ENCODE measurements at places on chromosomes 3 and 15. TPM values are rescaled to one million over a fixed set of nuclear protein-coding genes. Genes with fewer than 3 reads are reported as not detected.

- H3K4me3 ChIP-seq, result no peak overlapping the region
- peaks cover 33% of the 10 kb centered on the region for H3K4me1 ChIP-seq
- H3K27ac ChIP-seq, result no peak overlapping the region
- H3K36me3 ChIP-seq, result no peaks in the 10 kb centered on the region
- DNase-seq, result peak; percentile 82
Observed at GRCh38 chr15:70259028-70259424, 161.3 kb upstream of the TLE3 start.

GRCh38 chr3:4326868-4327267 lies 23.7 kb downstream of the SETMAR start:
- no peak overlapping the region for H3K4me3 ChIP-seq
- H3K27me3 ChIP-seq, result no peaks in the 10 kb centered on the region
- no peaks in the 10 kb centered on the region for H3K36me3 ChIP-seq
- no peak for DNase-seq
- H3K27ac ChIP-seq, result no peak overlapping the region

GRCh38 chr15:80159811-80160569 lies 7.2 kb downstream of the FAH start:
- H3K4me1 ChIP-seq, result peaks cover 28% of the 10 kb centered on the region
- H3K27me3 ChIP-seq, result no peaks in the 10 kb centered on the region
- H3K4me3 ChIP-seq, result no peak overlapping the region
- H3K36me3 ChIP-seq, result peaks cover 16% of the 10 kb centered on the region
- no peak for DNase-seq

DNA sequence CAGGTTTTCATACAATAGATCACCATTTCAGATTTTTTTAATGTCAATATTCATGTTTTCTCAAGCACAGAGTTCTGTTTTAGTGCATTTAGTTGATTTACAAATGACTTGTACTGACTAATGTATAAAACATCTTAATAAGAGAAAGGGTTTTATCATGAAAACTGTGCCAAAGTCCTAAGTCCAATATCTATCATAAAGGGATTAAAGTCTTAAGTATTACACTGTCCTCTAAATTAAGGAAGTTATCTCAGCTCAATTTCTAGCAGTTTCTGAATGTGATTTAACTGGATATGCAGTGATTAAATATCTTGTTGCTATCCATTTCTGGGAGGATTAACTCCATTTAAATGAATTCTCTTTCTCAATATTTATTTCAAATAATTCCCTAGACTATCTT lies 381.1 kb upstream of the CNTN4 start:
- no peaks in the 10 kb centered on the region for H3K36me3 ChIP-seq
- no peak overlapping the region for H3K4me3 ChIP-seq
- DNase-seq, result no peak
- no peak overlapping the region for H3K27ac ChIP-seq
- no peaks in the 10 kb centered on the region for H3K4me1 ChIP-seq
- no peaks in the 10 kb centered on the region for H3K27me3 ChIP-seq

DNA sequence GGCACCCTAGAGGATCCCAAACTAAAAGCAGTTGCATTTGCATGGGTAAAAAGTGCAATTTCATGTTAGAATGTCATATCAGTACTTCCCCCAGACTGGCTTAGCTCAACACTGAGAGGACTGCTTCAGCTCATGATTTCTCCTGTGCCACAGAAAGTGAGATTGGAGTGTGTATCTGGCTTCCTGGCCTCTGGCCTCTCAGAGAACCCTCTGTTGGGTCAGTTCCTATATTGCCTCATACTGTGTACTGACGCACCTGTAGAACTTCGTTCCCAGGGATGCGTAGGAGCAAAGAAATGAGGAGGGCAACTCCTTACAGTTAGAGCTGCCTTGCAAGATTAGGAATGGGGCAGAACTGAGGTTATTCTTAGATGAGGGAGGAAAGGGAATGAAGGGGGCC lies 340.8 kb downstream of the TIGIT start:
- no peak overlapping the region for H3K27ac ChIP-seq
- H3K4me3 ChIP-seq, result no peak overlapping the region
- DNase-seq, result no peak
- no peaks in the 10 kb centered on the region for H3K36me3 ChIP-seq
- H3K4me1 ChIP-seq, result no peaks in the 10 kb centered on the region

DNA sequence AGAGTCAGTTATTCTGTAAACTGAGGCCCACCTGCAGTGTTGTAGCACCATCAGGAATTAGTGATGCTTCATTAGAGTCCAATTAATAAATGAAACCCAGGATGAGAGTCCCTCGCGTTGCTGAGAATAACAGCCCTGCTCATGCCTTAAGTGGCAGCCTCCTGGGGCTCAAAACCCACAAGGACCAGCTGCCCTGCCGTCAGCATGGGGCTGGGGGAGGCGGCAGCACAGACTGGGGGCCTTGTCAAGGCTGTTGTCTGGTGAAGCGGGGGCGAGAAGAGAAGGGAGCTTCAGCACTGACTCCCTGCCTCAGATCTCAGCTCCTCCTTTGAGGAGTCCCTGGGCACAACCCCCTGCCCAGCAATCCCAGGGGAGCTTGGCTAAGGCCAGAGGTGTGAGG lies 21.0 kb downstream of the CCDC33 start:
- no peaks in the 10 kb centered on the region for H3K36me3 ChIP-seq
- no peak for DNase-seq
- no peaks in the 10 kb centered on the region for H3K4me1 ChIP-seq
- peaks cover 18% of the 10 kb centered on the region for H3K27me3 ChIP-seq
- no peak overlapping the region for H3K4me3 ChIP-seq

GRCh38 chr15:95416576-95416975 lies 913.9 kb upstream of the NR2F2 start:
- no peaks in the 10 kb centered on the region for H3K27me3 ChIP-seq
- H3K36me3 ChIP-seq, result no peaks in the 10 kb centered on the region
- DNase-seq, result no peak
- peak overlapping the region; percentile 25 for H3K27ac ChIP-seq
- peaks cover 3% of the 10 kb centered on the region for H3K4me1 ChIP-seq

DNA sequence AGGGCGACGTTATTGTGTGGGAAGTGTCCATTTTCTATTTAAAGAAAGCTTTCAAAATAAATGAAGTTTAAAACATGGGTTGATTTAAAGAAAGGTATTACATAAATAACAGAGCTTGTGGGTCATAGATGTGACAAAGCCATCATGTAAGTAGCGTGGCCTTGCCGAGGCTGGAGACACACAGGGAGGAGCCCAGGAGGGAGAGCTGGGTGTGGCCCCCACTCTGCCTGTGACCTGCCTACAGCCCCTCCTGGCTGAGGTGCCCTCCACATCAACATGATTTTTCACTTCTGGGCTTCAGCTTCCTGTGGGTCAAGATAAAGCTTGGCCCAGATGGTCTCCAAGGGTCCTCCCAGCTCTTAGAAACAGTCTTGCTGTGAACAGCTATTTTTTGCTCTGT lies 12.5 kb upstream of the MGLL start:
- no peaks in the 10 kb centered on the region for H3K36me3 ChIP-seq
- no peak overlapping the region for H3K4me3 ChIP-seq
- H3K4me1 ChIP-seq, result no peaks in the 10 kb centered on the region
- H3K27ac ChIP-seq, result no peak overlapping the region
- no peaks in the 10 kb centered on the region for H3K27me3 ChIP-seq

DNA sequence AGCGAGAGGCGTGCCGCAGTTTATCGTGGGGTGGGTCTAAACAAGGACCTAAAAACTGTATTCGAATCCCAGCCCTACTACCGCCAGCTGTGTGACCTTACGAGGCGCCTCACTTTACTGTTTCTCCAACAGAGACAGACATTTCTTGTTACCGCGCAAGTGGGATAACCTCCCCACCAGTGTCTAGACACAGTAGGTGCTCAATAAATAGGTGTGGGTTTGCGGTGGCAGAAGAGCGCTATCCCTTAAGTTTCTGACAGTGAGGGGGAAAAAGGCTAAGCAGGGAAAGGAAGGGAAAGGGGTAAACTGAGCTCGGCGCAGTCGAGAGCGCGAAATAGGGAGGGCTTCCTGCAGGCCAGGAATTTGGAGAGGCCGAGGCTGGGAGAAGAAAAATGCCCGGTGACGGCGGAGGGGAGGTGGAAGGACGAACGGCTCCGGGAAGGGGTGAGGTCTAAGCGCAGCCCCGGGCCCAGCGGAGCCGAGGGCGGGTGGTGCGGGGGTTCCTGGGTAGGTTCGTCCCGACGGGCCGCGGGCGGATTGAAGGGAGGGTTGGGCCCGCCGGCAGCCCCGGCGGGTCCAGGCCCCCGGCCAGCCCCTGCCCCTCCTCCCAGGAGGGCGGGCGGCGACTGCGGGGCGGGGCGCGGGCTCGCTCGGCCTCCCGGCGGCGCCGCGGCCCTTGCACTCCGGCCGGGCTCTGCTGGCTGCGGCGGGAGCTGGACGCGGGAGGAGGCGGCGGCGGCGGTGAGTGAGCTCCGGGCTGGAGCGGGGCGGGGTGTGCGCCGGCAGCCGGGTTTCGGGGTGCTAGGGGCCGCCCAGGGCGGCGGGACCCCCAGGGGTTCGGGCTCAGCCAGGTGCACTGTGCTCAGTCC lies at the start of gene CGNL1:
Gene CGNL1, plus strand, starts transcription at position 679 of the 869 bp plus-strand sequence. CDS start 61,495 bp downstream, outside the sequence.
- peak within 1 kb of the TSS; percentile 55 for H3K27ac ChIP-seq
- H3K4me3 ChIP-seq, result peak within 1 kb of the TSS; percentile 63
- no peaks in the 10 kb centered on the region for H3K36me3 ChIP-seq
- peak; percentile 82 for DNase-seq
- peaks cover 6% of the 10 kb centered on the region for H3K27me3 ChIP-seq

DNA sequence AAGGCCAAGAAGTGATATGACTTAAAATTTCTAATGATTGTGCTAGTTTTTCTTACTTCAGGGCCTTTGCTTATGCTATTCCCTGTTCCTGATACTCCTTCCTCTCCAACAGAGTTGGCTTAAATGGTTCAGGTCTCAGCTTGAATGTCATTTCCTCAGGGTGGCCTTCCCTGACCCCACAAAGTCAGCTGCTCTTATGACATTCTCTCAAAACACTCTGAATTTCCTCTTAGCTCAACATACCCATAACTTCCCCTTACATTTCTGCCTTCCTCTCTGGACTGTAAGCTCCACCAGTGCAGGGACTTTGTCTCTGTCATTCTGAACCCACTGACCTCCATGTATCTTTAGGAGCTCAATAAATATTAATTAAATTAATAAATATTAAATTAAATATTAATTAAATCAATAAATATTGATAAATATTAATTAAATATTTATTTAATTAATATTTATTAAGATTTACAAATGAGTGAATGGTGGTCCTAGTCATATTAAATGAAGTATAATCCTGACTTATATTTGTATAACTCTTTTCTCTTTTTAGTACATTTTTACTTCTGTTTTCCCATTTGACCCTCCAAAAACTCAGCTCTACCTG lies 17.9 kb upstream of the TMCC1 start:
- no peak overlapping the region for H3K4me3 ChIP-seq
- H3K4me1 ChIP-seq, result no peaks in the 10 kb centered on the region
- H3K36me3 ChIP-seq, result no peaks in the 10 kb centered on the region
- no peak overlapping the region for H3K27ac ChIP-seq
- H3K27me3 ChIP-seq, result no peaks in the 10 kb centered on the region

- H3K27me3 ChIP-seq, result no peaks in the 10 kb centered on the region
- no peak for DNase-seq
- no peak overlapping the region for H3K27ac ChIP-seq
Observed at GRCh38 chr3:58776231-58776630, 109.7 kb upstream of the FAM3D start.

- H3K27me3 ChIP-seq, result no peaks in the 10 kb centered on the region
- no peak overlapping the region for H3K4me3 ChIP-seq
- no peaks in the 10 kb centered on the region for H3K4me1 ChIP-seq
Observed at GRCh38 chr15:88202231-88202630, 54.3 kb downstream of the NTRK3 start.

DNA sequence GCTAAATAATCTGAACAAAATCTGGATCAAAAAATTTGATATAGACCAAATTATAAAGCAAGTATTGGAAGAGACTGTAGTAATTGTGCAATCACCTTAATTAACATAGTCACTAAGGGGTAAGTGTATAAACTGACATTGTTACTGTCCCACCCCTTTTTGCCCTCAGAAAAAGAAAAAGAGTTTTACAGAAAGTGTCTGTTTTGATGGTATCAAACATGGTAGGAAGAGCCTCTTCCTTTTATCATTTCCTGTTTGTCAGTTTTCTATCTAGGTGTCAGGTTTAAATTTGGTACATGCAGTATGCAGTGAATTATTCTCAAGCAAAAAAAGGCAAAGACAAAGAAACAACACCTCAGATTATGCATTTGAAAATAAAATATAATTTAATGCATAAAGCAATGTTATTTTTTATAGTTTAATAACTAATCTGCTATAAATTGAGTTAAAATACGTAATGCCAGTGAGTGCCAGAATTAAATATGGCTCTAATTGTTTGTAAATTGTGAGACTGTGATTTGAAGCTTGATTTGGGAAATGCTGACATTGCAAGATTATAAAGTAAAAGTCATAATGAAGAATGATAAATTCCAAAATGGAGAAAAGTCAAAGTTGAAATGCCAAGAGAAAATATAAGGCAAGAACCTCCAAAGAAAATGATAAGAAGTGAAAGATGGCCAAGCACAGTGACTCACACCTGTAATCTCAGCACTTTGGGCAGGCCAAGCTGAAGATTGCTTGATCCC lies 30.3 kb upstream of the CMC1 start:
- DNase-seq, result no peak
- no peaks in the 10 kb centered on the region for H3K4me1 ChIP-seq
- H3K36me3 ChIP-seq, result no peaks in the 10 kb centered on the region
- no peak overlapping the region for H3K27ac ChIP-seq
- H3K4me3 ChIP-seq, result no peak overlapping the region
- H3K27me3 ChIP-seq, result no peaks in the 10 kb centered on the region

GRCh38 chr15:74543583-74543982 lies 2.6 kb downstream of the ARID3B start:
- no peak for DNase-seq
- peaks cover 10% of the 10 kb centered on the region for H3K36me3 ChIP-seq
- no peaks in the 10 kb centered on the region for H3K27me3 ChIP-seq
- no peak overlapping the region for H3K4me3 ChIP-seq
- no peak overlapping the region for H3K27ac ChIP-seq

Gene CDHR4
- not detected for total RNA-seq

Gene CCR3
- 0.43 TPM for total RNA-seq

Gene NLGN1
- 3.3 TPM for total RNA-seq

Gene IGF2BP2
- 17.4 TPM for total RNA-seq

Gene VWA5B2
- not detected for total RNA-seq

Gene RASGRP1
- 9.4 TPM for total RNA-seq
